Activated CD4-positive, alpha-beta T cell treated with anti-CD3 and anti-CD28 coated beads for 36 hours (primary cell): ENCODE measurements at places on chromosomes 2 and 18.

- no peak for DNase-seq
Observed at GRCh38 chr18:24799720-24800119, 339.3 kb downstream of the HRH4 start.

- no peak for DNase-seq
Observed at GRCh38 chr18:64668461-64668962, 519.6 kb upstream of the LINC00305 start.

- DNase-seq: no peak
Observed at GRCh38 chr2:68031542-68032160, 31.2 kb downstream of the C1D start.

DNA sequence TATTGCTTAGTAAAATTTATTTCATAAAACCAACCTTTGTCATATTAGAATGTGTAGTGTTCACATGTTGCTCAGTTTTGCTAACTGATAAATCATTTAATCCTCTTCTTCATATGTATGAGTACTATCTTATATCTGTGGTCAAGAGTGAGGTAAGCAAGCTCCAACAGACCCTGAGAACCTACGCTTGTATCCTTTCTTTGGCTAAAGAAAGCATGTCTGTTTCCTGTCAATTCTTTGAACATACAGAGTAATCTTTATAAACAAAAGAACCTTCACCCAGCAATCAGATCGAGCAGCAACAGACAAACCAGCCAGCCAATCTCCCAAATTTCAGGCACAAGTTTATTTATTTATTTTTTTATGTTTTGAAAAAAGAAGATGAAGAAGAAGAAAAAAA lies 6.4 kb downstream of the ADCYAP1 start:
- no peak for DNase-seq

DNA sequence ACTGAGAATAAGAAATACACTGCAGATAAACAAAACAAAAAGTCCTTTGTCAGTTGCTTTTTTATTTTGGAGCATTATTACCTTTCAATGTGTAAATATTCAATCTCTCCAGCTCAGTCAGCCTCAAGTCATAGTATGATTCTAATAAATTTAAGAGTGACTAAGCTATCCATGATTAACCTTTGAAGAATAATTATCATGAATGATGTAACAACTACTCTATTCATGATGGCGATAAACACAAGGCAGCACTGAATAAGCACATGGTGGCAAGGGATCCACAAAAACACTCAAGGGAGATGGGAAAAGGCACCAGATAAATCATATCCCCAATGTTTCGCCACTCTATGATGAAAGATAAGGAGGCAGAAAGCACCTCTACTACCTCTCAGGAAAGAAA lies 67.0 kb downstream of the MAP4K3 start:
- DNase-seq: no peak
